ENCODE measurements at places on chromosomes 2 and 18.

GRCh38 chr2:218781691-218782527 lies at the start of gene CYP27A1:
Gene CYP27A1 (plus strand): TSS chr2:218782147. CDS start chr2:218782183, 36 bp downstream.
- no peak for DNase-seq

- DNase-seq: no peak
Measured at GRCh38 chr2:6325616-6326015, 540.1 kb downstream of the CMPK2 start.

GRCh38 chr18:40019797-40020392 lies 1935.1 kb upstream of the PIK3C3 start:
- no peak for DNase-seq

- DNase-seq: peak; percentile 49
Measured at GRCh38 chr2:242040681-242041080, 171.2 kb downstream of the RTP5 start.

GRCh38 chr18:54257015-54257414 lies 12.3 kb upstream of the POLI start:
- DNase-seq: no peak

DNA sequence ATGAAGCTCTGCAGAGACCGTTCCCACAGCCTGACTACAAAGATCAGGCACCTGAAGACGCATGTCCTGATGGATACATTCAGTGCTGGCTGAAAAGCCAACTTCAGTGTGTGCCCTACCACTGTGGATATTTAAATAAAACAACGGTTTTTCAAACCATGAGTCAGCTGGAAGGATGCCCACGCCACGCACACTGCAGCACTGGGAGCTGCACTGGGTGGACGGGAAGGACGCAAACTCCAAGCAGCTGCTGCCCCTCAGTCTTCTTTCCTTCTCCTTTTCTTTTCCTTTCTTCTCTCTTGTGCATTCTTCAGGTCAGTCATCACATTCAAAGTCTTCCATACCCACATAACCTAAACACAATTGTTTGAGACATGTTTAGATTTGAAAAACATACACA lies 7.9 kb downstream of the TMEM18 start:
- peak; percentile 42 for DNase-seq

DNA sequence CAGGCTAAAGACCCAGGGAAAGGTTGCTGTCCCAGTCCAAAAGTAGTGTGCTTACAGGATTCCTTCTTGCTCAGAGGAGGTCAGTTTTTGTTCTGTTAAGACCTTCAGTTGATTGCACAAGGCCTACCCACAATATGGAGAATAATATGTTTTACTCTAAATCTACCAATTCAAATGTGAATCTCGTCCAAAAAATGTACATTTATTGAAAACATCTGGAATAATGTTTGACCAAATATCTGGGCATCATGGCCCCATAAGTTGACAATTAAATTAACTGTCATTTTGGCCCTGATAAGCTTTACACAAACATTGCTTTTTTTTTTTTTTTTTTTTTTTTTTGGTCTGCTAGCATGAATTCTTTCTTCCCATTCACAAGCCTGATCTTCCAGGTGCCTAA lies 109.8 kb downstream of the CCDC178 start:
- DNase-seq: no peak

GRCh38 chr18:8448130-8448529 lies 161.1 kb upstream of the RAB12 start:
- DNase-seq: no peak
